ENCODE measurements at places on chromosomes 2 and 18.

DNA sequence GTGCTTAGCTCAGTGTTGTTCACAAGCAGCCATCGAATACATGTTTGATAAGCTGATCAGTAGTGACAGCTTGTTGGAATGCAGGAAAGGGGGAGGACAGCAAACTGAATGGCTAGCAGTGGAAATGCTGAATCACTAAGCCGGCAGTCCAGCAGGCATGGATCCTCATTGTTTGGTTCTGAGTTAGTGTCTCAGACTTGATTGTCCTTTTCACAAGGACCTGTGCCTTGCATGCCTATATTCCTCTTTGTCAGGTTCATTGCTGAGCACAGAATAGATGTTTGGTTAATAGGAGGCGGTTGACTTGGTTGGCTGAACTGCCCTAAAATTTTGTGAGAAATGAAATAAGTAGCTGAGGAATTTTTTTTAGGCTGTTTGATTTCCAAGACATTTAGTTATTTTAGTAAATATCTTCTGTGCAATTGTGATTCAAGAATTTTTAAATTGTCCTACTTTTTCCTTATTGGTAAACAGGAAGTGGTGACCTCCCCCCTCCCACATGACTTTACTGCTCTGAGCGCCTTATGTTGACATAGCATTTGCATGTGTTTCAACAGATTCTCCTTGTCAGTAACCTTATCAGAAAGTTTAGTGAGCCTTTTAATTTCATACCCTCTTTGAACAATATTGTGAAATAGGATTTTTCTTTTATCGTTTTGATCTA is 21.4 kb upstream of the STON1 start:
- DNase-seq: no peak

- DNase-seq: no peak
Measured at GRCh38 chr2:171104379-171104778, 56.3 kb downstream of the TLK1 start.

DNA sequence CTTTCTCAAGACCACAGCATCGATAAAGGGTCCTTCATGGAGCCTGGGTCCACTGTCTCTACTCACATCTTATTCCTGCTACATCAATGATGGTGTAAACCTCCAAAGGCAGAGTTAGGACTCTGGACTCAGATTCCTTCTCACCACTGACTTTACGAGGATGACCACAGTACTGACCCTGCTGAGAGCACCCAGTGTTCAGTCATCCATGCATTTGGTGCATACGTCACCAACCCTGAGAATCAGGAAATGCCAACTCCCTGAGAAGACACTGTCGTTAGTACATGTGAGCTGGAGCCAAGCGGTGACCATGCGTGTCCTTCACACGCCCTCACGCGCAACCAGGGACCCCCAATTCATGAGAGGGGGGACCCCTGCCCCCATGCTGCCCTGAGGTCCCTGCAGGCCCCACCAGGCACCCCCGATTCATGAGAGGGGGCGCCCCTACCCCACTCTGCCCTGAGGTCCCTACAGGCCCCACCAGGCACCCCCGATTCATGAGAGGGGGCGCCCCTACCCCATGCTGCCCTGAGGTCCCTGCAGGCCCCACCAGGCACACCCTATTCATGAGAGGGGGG is 178.4 kb upstream of the TPO start:
- no peak for DNase-seq

- DNase-seq: no peak
Measured at GRCh38 chr2:65129286-65129825, 550 bp downstream of the RAB1A start.

DNA sequence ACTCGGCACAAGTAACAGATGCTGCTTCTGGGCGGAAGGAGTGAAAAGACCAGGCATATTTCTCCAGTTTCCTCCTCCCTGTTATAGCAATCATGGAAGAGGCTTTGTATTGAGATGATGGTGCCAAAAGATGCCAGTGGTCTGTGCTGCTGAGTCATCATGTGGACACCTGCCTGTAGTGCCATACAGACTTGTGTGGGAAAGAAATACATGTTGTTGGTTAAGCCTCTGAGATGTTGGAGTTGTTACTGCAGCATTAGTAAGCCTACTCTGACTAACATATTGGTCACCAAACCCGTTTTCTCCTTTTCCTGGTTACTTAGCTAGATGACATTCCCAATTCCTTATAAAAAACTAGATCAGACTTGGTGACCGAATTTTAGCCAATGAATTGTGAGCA is 356.9 kb downstream of the ZNF521 start:
- no peak for DNase-seq

DNA sequence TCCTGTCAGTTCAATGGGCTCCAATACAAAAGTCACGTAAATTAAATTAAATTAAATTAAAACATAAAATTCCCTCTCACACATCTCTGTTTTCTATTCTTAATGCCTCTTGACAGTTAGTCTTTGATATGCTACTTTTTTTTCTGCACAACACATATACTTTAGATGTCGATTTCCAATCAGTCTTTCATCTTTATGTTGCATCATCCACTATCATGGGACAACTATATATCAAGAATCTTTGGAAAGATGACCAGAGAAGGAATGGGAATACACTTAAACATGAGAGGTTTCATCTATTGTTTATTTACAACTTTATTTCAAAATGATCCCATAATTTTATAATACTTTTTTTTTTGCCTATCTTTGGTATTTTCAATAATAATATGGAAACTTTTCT is 733.3 kb upstream of the FANCL start:
- DNase-seq: no peak

DNA sequence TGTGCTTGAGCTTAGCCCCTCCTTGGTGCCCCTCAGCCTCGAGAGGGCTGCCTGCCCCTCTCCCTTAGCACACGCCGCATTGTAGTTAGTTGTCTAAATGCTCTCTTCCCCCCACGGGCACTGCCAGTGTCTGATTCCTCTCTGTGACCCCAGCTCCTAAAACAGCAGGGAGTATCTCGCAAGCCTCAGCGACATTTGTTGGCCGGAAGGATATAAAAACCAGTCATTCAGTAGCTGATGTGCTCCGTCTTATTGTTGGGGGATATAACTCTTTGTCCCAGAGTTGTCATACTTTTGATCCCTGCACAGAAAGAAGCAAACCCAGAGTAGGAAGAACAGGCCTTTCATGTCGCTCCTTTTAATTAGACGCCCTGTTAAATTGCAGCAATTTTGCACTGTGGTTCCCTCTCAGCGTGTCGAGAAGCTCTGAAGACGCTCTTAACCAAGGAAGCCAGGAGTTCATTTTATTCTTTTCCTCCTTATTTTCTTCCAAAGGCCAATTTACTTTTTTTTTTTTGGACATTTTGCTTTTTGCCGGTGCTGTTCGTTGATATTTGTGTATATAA is 201.8 kb downstream of the KLHL29 start:
- no peak for DNase-seq

DNA sequence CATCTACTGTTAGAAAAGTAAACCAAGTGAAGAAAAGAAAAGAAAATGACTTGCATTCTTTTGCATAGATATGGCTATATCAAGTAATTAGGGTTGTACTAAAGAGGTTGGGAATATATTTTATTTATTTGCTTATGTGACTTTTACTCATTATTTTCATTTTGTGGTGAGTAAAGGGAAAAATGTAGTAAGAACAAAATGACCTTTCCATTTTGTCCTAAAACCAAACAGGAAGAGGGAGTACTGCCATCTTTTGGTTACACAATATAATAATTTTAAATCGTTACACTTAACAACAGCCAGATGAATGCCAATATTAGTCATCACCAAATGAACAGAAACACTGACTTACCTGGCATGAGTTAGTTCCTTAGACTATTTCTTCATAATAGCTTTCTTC is 47.3 kb upstream of the NDUFV2 start:
- no peak for DNase-seq

GRCh38 chr2:10385933-10386773 is 62.0 kb downstream of the ODC1 start:
- no peak for DNase-seq

DNA sequence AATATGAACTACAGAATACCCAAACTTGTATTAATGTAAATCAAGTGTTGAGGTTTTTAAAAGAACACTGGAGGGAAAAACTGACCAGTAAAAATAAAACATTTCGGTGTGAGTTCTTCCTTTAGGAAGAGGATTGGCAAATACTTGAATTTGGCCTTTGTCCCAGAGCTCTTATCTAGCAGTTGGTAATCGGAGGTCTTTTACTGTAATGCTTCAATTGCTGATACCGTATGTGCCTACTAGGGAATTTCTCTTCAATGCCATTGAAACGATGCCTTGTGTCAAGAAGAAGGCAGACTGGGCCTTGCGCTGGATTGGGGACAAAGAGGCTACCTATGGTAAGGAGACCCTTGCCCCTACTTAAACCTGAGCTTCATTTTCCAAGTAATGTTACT is 4.1 kb downstream of the RRM2 start:
- DNase-seq: no peak

DNA sequence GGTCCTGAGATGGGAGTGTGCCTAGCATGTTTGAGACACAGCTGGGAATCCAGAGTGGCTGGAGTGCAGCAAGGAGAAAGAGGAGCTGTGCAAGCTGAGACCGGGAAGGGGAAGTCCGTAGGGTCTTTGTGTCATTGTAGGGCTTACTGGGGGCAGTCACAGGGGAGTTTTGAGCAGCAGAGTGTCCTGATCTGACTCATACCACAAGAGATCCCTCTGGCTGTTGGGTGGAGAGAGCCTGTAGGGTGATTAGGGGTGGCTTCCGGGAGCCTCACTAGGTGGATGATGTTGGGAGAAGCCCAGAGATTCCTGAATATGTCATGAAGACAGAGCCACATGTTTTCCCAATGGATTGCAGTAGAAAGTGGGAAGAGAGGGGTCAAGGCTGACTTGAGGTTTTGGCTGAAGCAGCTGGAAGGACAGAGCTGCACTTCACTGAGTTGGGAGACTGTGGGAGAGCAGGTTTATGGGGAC is 30.9 kb downstream of the FHOD3 start:
- no peak for DNase-seq

DNA sequence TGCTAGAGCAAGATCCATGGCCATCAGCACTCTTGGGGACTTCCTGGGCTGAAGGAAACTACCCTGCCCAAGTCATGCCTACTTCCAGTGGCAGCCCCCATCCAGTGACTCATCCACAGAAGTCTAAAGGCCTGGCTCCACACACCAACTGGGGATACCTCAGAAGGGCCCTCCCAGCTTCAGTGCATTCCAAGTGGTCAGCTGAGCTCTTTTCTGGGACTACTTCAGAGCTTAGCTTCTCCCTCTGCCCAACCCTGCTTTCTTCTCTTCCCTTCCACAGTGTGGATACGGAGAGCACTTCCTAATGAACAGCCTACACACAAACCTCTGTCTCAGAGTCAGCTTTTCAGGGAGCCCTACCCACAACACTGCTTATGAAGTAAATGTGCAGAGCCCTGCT is 66.5 kb downstream of the CLHC1 start:
- DNase-seq: no peak

GRCh38 chr2:25356088-25356487 is 14.4 kb upstream of the DNMT3A start:
- DNase-seq: no peak

GRCh38 chr2:96962567-96963203 is 23.7 kb downstream of the FAM178B start:
- no peak for DNase-seq

- DNase-seq: no peak
Measured at GRCh38 chr2:48248251-48248933, 281.6 kb upstream of the STON1 start.

DNA sequence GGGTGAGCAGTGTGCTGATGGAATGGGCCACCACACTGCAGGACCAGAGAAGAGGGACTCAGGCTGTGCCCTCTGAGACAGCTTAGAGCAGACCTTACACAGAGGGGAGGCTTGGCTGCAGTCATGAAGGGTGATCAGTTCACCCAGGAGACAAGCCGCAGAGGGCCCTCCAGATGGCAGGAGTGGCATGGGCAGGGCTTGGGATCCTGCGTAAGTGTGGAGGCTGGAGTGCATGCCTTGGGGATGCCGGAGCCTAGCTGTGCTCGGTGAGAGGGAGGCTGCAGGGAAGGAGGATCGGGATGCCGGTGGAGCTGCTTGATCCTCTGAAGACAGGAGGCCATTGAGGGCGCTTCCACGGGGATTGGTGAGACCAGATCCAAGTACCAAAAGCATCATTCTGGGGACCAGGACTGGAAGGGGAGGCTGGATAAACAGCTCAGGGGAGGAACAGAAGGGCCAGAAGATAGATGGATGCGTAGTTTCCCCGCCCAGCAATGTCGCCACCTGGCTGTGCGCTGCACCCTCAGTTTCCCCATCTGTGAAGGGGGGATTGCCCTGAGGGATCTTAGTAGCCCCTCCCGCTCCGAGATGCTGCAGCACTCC is 163.4 kb downstream of the INHBB start:
- DNase-seq: no peak

DNA sequence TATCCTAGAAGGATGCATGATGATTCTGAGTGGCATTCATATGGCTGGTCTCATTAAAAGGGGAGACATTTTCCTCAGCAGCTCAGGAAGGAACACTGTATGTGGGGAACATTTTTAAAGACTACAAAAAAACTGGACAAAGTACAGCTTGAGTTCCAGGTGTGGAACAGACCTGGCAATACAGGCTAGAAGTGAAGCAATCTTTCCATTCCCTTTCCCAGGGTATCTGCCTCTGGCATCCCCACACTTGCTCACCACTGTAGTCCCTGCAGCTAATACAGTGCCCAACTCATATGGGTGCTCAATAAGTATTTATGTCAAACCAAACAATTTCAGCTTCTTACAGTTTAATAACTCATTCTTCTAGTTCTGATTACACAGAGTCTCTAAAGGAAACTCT is 8.1 kb downstream of the RNF103 start:
- no peak for DNase-seq

DNA sequence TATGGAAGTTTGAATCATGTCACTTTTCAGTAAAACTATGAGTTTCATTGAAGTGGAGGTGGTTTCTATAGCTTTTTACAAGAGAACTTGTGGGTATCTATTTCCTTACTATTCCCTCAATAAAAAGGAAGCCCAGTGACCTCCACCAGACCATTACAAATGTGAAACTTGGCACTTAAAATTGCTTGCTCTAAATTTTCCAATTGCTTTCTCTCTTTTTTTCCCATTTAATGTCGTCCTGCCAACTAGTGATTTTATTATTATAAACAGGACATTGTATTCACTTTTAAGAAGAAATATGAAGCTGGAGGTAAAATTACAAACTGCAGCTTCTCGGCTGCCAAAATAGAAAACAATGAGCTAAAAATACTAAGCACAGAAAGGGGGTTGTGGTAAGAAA is 208.2 kb upstream of the ALPP start:
- DNase-seq: no peak

DNA sequence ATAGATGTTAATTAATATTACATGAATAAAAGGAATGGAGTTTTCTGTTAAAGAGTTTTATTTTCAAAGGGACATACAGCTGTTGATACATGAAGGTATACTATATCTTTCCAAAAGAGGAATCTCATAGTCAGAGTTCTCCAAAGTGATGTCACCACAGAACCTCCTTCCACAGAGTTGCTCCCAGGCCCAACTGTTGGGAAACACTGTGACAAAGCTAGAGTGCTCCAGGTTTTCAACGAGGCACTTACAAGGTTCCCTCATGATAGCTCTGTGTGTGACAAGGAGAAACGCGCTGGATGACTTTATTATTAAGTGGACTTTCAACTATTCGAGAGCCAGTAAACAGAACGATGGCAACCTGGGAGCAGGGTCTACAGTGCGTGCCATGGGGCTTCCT is 33.5 kb downstream of the PTPN18 start:
- no peak for DNase-seq

Data from C1 segment of cervical spinal cord (tissue), 14 donors.